Memory B cell (primary cell): ENCODE measurements at places on chromosomes 4 and X.

DNA sequence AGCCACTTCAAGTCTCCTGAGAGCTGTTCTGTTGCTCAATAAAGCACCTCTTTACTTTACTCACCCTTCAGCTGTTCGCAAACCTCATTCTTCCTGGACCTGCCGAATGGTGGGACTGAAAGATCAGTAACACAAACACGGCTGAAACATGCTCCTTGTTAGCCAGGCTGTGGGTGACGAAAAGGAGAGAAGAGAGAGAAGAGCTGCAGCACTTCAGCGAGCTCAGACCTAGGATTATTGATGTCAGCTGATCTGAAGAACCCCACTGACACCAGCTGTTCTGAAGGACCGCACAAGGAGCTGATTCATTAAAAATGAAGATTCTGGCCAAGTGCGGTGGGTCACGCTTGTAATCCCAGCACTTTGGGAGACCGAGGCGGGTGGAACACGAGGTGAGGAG lies 2020.0 kb upstream of the ADGRL3 start:
- no peak for DNase-seq

GRCh38 chr4:81549984-81550383 lies 78.3 kb upstream of the RASGEF1B start:
- no peak for DNase-seq

DNA sequence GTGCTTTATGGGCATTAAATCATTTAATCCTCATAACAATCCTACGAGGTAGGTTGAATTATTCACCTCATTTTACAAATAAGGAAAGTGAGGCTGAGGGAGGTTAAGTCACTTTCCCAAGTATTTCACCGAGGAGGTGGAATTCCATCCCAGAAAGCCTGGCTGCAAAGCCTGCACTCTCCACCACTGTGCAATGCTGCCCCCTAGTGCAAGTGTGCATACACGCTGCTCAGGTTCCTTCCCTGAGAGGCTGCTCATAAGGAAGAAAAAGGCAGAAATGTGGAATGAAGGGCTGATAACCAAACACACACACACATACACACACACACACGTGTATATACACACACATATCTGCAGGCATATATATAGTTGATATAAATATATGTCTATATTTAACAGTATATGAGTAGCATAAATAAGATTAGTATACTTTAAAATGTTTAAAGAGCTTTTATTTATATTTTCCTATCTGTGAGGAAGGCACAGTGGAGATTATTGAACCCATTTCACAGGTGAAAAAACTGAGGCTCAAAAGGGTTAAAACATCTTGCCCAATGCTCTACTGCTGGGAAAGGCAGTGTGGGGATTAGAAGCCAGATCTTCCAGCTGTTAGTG lies 714.5 kb upstream of the TENM3 start:
- no peak for DNase-seq

GRCh38 chr4:26803211-26803861 lies 57.3 kb upstream of the STIM2 start:
- no peak for DNase-seq

DNA sequence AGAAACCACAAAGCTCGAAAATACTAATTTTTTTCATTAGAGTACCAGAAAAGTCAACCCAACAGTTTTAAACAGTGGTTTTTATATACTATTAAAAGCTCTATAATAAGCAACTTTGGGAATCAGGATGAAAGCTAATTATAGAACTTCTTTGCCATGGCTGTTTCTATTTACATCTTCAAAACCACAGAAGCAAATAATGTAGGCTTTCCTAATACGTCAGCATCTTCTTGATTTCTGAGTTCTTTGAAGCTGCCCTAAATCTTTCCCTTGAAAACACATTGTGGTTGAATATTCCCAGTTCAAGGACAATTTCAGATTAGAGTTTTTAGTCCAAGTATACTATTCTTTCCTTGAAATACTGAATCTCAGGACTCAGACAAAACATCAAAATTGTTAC lies 460.2 kb upstream of the FAT1 start:
- no peak for DNase-seq

- DNase-seq: no peak
Measured at GRCh38 chr4:169565606-169566005, 46.8 kb downstream of the NEK1 start.

GRCh38 chrX:48472225-48472624 lies 2.2 kb upstream of the SLC38A5 start:
- DNase-seq: no peak

- DNase-seq: no peak
Measured at GRCh38 chrX:14220386-14220944, 190.8 kb upstream of the GEMIN8 start.

DNA sequence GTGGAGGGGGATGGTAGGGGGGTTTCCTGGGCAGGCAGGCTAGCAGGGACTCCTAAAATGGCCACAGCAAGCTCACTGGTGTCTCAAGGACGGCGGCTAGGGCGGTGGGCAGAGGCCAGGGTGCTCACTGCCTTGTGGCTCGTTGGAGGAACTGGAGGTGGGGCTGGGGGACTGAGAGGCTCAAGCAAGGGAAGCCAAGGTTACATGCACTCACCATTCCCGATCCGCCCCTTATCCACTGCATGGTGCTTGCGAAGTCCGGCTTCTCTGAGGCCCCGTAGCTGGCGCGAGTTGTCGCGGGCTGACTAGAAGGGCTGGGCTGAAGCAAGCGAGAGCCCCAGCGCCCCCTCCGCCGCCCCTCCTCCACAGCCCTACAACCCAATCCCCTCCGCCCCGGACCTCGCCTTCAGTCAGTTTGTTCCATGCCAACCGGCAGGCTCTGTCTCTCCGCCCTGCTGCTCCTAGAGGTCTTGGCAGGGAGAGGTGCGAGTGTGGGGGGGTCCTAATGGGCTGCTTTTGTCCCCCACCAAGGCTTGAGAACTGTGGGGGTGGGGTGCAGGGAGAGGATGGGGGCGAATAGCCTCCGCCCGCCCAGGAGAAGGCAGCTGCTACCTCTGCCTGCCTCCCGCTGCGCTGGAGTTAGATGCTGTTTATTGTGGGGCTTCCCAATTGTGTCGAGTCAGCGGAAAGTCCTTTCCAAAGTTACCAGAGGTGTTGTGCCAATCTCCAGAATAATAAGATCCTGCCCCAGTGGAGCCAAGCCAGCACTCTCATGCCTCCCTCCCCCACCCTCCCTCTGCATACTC lies at the start of gene ARHGEF9:
ARHGEF9 (minus strand) TSS at position 313 of the 806 bp plus-strand sequence; CDS start at position 244, 69 bp downstream.
- no peak for DNase-seq

GRCh38 chr4:127783026-127783769 lies 1.1 kb downstream of the HSPA4L start:
- DNase-seq: no peak

DNA sequence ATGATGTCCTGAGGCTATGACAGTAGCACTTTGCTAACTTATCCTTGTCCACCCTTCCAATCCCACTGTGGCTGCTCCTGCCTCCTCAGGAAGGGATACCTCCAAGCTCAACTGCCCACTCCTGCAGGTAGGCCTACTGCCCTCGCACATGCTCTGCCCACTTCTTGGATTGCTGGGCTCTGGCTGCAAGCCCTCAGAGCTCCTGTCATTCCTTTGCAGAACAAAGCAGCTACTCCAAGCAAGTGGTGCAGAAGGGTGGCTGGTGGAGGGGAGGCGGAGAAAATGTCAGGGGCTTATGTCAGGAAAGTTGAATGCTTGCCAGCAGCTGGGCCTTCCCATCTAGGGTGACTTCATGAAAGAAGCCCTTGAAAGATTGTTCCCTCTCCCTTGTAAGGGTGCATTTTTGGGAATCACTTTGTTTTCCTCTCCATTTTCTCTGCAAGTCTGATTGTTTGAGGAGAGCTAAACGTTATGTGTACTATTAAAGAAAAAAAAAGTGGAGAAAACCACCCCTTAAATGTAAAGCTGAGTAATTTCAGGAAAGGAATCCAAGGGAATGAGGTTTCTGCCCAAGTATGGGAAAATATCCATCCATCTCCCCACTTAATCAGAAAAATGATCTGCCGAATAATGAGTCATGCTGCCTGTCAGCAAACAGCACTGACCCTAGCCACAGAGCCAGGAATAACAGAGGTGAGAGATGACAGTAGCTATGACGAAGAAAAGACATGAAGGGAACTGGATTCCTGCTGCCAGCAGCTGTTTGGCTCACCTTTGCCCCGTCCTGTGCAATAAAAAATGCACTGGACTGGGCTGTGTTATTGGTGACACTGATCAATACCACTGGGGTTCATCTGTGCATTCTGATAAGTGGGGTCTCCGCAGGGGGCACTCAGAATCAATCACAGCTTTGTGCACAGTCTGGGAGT lies 102.0 kb downstream of the RTL5 start:
- no peak for DNase-seq

DNA sequence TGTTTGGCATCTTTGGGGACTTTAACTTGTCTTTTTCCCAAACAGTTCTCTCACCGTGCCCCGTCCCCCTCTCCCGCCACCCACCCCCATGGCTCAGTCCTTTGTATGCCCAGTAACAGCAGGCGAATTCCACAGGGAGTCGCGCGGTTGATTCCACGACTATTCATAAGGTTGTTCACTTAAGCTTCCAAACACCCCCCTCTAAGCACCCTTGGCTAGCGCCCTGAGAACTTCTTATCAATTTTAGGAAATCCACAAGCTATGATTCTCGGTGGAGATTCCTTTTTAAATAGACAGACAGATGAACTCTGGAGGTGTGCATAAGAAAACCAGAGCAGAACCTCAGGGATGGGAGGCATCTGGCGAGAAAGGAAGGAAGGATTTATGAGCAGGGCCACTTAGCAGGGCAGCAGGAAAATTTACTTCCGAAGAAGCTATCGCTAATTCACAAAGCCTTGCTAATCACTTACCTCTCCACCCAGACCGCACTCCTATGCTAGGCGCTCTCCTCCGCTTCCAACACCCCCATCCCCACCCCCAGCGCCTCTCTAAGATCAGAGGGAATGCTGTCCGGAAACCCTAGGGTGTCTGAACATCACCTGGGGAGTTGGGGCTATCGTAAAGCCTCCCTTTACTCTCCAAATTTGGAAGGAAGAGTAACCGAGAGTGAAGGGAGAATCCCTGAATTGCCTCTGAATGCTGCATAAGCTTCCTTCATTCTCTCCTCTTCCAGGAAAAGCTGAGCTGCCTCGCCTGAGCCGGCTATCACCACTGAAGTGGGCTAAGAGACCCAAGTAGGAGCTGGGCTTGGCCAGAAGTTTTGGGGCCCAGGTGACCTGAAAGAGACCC lies 1.7 kb downstream of the UNC5C start:
- DNase-seq: no peak

DNA sequence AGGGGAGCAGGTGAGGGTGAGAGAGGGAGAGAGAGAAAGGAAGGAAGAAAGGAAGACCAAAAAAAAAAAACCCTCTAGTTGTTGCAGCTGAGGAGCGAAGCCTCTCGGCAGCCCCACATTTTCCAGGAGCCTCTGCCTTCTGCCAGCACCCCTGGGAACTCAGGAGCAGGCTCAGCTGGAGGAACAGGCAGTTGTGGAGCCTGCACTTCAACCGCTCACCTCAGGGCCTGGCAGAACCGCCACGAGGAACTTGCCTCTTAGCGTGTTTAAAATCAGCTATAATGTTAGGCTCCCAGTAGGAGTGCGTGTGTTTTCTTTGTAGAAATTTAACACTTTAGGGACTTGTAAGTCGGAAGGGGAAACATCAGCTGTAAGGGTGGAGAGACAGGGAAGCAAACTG lies 65.7 kb downstream of the SEL1L3 start:
- no peak for DNase-seq

- DNase-seq: no peak
Measured at GRCh38 chr4:17188547-17189400, 290.3 kb upstream of the LDB2 start.

- no peak for DNase-seq
Measured at GRCh38 chrX:39896951-39897740, 200.6 kb downstream of the BCOR start.

GRCh38 chr4:15238720-15239119 lies 189.1 kb upstream of the C1QTNF7 start:
- DNase-seq: peak; percentile 15

GRCh38 chr4:124478470-124478869 lies 234.1 kb downstream of the ANKRD50 start:
- DNase-seq: no peak

DNA sequence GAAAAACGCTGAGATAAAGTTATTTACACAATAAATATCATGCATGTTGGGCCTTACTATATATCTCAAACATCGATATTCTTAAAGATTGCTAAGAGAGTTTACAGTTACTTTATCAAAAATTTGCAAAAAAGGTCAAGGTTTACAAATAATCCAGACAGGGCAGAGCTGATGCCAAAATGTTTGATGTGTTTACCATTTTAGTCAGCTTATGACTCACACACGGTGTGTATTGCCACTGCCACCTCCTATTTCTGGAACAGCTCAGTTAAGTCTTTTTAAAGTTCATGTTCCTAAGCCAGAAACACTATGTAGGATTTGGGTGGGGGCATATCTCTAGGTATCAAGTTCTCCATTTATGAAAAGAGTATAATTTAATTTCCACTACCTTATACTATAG lies 580.6 kb downstream of the INPP4B start:
- no peak for DNase-seq

DNA sequence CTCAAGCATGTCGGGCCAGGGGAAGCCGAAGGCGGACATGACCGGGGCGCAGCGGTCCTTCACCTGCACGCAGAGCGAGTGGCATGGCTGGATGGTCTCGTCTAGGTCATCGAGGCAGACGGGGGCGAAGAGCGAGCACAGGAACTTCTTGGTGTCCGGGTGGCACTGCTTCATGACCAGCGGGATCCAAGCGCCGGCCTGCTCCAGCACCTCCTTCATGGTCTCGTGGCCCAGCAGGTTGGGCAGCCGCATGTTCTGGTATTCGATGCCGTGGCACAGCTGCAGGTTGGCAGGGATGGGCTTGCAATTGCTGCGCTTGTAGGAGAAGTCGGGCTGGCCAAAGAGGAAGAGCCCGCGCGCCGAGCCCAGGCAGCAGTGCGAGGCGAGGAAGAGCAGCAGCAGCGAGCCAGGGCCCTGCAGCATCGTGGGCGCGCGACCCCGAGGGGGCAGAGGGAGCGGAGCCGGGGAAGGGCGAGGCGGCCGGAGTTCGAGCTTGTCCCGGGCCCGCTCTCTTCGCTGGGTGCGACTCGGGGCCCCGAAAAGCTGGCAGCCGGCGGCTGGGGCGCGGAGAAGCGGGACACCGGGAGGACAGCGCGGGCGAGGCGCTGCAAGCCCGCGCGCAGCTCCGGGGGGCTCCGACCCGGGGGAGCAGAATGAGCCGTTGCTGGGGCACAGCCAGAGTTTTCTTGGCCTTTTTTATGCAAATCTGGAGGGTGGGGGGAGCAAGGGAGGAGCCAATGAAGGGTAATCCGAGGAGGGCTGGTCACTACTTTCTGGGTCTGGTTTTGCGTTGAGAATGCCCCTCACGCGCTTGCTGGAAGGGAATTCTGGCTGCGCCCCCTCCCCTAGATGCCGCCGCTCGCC lies at the start of gene SFRP2:
SFRP2 (minus strand) TSS at position 671 of the 864 bp plus-strand sequence; CDS start at position 423, 248 bp downstream.
- DNase-seq: peak; percentile 18

DNA sequence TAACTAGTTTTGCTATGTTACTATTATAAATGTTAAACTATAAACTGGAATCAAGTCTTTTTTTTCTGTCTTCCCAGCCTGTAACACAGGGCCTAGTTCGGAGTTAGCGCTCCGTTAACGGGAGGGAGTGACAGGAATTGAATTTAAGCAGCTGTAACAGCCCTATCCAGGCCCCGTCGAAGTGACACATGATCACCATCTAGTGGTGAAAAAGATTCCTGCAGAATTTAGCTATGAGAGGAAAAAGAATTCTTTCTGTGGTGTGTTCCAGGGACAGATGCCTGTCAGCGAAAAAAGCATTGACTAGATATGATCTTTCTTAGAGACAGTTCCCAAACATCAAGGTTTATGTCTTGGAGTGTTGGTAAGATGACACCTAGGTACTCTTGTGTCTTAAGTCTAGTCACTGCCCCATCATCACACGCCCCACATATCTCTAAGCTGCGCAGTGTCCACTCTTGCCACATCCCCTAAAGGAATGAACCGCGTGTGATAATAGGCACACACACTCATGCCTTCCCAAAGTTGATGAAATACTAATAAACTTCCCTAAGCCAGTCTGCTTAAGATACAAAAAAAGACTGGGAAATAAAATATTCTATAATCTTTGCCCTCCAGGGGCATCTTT lies 2.1 kb downstream of the GAB3 start:
- peak; percentile 25 for DNase-seq
